Effector memory CD4-positive, alpha-beta T cell (primary cell): ENCODE measurements at places on chromosomes 5 and 9.

GRCh38 chr5:151596828-151597539, 5.9 kb upstream of the FAT2 start:
- DNase-seq = no peak

DNA sequence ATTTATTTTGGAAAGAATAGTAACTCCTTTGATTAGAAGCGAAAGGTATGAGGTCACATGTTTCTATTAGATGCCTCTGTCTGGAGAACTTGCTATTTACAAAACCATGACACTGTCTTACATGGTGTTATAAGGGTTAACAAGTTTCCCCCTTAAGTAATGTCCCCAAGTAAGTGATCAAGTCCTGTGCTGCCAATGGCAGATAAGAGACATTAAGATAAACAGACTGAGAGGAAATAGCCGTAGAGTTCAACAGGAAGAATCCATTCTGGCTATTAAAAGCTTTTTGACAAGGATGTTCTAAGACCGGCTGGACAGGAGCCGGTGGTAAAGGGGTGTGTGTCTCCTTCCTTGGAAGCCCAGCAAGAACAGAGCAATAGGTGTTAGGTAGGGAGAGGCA, 257.5 kb downstream of the GADD45G start:
- no peak for DNase-seq

DNA sequence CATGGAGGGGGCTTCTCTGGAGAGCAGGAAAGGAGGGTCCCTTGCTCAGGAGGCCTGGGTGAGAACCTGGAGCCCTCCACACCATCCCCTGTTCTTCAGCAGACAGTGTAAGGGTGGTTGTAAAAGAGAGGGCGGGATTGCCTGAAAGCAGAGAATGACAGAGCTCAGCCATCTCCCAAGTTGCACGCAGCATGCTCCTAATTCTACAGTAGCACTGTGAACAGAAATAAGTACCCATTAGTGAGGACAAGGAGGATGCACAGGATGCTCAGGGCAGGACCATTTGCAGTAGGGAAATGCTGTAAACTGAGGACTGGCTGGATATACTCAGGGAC, 8.4 kb downstream of the CCDC69 start:
- DNase-seq = no peak

DNA sequence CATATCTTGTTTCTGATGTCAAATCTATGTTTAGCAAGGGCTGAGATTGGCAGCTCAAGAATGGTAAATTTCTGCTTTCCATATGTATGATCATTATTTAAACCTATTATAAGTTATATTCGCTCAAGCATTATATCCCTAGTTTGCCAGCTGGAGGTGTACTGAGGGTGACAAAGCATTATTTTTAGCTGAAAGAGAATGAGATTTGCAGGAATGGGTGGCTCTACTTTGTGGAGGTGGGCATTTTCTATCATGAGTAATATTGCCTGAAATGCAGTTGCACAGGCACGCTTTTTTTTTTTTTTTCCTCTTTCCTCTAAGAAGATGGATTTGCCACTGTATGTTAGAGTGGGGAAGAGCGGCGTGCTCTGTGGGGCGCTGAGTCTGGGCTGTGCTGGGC, 393.8 kb downstream of the EBF1 start:
- DNase-seq = no peak

DNA sequence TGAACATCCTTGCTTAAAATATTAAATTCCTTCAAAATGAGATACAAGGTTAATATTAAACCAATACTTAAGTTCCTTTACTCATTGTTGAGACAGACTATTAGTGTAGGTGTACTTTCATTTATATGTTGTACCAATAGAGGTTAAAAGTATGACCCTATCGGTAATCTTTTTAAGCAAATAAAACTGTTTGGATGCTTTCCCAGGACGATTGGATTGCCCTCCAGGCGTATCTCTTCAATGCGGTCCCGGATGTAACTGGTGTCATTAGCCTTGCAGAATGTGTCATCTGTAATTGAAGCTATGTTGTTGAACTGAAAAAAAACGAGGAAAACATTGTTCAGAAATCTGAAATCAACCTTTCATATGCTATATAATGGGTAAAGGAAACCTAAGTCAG, 18.9 kb downstream of the OGN start:
- DNase-seq = no peak

- DNase-seq = no peak
These were observed 16.1 kb upstream of the LNPEP start for GRCh38 chr5:96919754-96920197.

GRCh38 chr5:146076028-146076427, 29.3 kb downstream of the PLAC8L1 start:
- no peak for DNase-seq

DNA sequence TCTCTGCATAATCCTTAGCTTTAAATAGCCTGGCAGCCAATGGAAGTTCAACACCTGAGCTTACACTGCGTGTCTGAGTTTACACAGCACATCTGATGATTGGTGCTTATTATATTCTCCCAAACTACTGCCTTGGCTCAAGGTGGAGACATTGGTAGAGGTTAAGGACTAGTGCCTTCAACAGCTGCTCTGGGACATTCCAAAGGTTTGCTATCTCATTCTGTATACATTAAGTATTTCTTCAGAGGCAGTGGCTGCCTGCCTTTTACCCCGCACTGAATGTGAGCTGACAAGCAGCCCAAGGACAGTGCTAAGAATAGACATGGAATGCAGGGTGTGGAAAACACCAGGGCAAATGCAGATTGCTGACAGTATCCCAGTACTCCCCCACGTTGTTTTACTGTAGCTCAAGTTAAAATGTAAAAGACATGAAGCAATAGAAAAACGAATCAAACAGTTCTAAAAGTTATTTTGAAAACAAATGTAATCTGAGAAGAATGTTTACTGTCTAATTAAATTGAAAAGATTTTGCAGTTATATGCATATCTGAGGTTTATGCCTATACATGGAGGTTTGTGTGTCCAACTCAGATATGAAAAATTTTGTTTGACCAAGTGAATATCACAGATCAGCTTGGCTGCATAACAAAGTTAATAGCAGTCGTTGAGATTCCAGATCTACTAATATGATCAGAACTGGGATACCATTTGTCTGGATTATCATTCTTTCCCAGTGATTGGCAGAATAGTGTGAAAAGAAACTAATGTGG, 1.8 kb downstream of the HSPB3 start:
- no peak for DNase-seq

DNA sequence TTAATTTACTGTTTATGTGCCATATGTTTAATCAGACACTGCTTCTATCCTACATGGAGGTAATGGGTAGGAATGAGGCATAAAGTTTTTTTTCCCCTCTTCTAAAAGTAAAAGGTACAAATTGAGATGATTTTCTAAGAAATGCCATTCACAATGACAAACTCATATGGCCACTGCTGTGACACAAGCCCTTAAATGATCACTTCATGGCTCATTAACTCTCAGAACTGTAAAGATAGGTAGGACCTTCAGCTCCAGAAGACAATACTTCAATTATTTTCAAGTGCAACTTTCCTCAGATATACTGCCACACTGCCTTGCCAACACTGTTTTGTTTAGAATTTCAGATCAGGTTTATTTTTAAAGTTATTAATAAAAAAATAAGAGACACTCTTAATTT, 362.9 kb upstream of the ZNF608 start:
- no peak for DNase-seq

DNA sequence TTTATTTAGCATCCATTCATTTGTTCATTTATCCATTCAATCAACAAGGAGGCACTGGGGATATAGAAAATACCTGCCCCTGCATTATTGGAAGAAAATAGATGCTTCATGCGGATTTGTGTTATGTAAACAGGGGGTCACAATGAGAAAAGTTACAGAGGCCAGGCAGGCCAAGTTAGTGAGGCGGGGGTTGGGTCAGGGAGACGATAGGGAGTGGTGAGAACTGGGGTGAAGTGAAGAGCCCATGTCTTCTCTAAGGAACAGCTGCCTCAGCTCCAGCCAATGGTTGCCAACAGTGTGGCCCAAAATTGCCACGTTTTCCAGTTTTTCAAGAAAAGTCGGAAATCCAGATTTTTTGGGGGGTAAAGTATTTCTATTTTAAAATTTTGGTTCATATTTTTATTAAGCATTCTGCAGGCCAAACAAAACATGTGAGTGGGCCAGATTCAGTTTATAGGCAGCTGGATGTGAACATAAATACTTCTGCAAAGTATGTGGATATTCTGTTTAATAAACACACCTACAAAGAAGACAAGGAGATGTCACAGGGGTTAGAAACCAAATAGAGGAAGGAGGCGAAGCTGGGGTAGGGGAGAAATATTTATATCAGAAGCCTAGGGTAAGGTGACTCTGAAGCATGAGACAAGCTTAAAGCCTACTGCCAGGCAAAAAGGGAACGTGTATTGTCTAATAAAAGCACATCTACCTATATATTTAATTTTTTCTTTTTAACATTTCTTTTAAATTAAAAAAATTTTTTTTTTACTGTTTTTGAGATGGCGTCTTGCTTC, 44.0 kb downstream of the ALG2 start:
- no peak for DNase-seq

GRCh38 chr5:145859897-145860296, 12.9 kb downstream of the GRXCR2 start:
- no peak for DNase-seq

- DNase-seq = no peak
These were observed 65.3 kb upstream of the ADAMTS2 start for GRCh38 chr5:179410291-179411160.

DNA sequence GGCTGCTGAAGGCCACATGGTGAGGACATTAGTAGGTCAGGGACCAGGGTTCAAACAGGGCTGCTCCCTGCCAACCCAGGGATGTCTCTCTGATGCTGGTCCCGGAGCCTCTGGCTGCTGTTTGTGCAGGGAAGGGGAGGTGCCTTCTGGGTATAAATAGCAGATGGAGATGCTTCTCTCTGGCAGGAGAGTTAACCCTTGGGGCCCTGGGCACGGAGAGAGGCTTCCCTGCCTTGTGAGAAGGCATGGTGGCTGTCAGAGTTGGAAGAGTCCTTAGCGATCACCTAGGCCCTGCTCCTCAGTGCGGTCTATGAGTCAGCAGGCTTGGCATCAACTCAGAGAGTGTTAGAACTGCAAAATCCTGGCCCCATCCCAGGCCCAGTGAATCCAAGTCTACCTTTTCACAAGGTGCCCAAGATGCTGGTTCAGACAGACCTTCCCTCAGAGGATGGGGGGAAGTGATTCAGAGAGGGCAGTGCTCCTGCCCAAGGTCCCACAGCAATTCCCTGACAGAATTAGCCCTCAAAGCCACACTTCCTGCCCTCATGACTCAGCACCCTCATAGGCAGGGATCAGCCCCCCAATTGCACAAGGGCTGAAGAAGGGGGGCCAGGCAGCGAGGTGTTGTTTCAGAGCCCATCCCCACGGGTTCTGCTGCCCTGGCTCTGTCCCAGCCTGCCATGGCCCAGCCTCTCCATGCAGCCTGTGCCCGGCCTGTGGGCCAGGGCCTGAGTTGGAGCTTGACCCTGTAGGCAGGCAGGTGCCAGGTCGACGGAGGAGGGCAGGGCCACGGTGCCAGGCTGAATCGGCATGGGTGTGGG, 25.6 kb downstream of the CAMK2A start:
- DNase-seq = no peak

GRCh38 chr5:76582230-76583162, 40.7 kb downstream of the F2RL2 start:
- no peak for DNase-seq

DNA sequence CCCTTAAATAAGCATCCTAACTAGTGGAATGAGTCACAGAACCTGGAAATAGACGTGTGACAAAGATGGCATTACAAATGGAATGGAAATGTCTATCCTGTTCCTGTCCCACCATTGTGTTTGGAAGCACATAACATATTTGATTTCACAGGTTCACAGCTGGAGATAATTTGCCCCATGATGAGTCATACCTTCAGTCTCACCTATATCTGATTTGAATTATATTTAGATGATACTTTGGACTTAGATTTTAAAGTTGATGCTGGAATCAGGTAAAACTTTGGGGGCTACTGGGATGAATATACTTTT, 92.5 kb downstream of the CEMIP2 start:
- no peak for DNase-seq

DNA sequence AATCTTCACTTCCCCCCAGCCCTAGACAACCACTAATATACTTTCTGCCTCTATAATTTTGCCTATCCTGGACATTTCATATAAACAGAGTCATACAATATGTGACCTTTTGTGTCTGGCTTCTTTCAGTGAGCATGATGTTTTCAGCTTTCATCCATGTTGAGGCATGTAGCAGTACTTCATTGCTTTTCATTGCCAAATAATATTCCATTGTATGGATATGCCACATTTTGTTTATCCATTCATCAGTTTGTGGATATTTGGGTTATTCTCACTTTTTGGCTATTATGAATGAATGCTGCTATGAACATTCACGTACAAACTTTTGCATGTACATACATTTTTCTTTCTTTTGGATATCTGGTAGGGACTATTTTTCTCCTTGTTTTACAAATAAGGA, 49.0 kb downstream of the WWC1 start:
- DNase-seq = no peak

GRCh38 chr5:83538786-83539462, 67.4 kb downstream of the VCAN start:
- DNase-seq = no peak

- DNase-seq = no peak
These were observed 1.9 kb upstream of the UBTD2 start for GRCh38 chr5:172285226-172286143.

- DNase-seq = no peak
These were observed 62.5 kb upstream of the PTPN3 start for GRCh38 chr9:109560470-109561132.

DNA sequence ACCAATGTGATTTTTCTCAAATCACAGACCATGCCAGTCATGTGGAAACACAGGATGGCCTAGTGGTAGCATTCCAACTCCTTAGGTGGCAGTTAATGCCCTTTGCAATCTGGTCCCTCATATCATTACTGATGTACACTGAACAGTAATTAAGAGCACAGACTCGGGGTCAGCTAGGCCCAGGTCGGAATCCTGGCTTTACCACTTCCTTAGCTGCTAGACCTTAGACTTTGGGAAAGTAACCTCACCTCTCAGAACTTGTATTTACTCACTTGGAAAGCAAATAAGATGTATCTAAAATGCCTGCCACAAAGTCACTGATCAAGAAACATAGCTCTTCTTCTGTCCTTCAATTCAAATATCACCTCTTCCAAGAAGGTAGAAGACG, 112.8 kb downstream of the MAPKAP1 start:
- DNase-seq = no peak

DNA sequence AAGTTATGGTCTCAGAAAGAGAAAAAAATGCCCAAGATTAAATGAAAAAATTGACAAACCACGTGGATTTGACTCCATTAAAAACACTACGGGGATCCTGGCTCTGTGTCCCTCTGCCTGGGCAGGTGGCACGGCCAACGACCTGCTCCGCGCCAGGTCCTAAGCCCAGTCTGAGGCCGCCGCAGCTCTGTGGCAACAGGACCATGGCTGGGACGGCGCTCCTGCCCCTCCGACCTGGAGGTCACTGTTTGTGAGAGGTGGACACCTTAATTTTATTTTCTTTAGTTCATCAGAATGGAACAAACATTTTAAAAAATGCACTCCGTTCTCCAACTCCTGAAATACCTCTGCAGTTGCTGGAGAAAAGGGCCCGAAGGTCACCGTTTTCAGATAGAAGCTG, 369.4 kb downstream of the CDH9 start:
- no peak for DNase-seq

GRCh38 chr5:37717613-37718431, 122.0 kb downstream of the GDNF start:
- DNase-seq = no peak

- no peak for DNase-seq
These were observed 173.4 kb downstream of the DNAH5 start for GRCh38 chr5:13771011-13771571.

GRCh38 chr5:45376417-45376816, 319.8 kb downstream of the HCN1 start:
- DNase-seq = no peak
